HuH-7 (cell line): ENCODE measurements at places on chromosomes 5 and 9.

- no peak for DNase-seq
Measured at GRCh38 chr5:57445006-57445704, 37.5 kb downstream of the ACTBL2 start.

DNA sequence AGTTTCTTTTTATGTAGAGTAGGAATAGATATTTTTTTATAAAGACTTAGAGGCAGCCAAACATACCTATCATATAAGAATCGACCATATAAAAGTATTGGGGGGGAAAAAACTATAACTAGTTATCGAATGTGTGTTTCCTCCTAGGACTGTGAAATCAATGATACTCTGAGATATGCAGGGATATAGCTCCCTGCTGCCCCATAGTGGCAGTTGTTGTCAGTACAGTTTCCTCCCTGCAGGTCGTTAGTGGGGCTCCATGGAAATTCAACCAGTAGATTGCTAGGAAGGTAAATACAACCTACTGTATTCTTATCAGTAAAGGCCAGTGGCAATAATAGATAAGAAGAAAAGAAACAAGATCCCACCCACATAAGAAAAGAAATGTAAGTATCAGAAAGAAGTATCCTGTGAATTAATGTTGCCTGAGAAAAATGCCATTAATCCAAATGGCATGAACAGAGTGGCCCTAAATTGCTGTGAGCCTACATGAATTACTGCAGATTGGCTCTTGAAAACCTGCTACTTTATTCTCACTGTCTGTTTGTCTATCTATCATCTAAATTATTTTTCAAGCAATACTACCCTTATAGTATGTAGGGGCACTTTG, 136.9 kb upstream of the FBN2 start:
- peak; percentile 18 for DNase-seq

GRCh38 chr9:88270413-88270812, 117.8 kb upstream of the SPIN1 start:
- no peak for DNase-seq

- no peak for DNase-seq
Measured at GRCh38 chr5:44051591-44051990, 337.6 kb downstream of the FGF10 start.

DNA sequence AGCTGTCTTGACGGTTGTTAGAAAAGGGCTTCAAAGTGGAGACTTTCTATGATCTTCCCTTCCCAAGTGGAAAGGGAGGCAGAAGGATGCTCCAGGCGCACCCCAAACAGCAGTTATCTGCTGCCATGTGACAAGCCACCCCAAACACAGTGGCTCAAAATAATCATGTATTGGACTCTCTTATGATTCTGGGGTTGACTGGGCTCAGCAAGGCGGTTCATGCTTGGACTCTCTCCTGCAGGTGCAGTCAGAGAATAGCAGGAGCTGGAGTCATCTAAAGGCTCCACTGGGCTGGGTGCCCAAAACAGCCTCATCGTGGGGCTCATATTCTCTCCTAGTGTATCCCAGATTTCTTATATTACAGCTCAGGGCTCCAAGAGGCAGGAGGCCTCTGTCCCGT, 177.6 kb upstream of the IER5L start:
- DNase-seq: no peak

DNA sequence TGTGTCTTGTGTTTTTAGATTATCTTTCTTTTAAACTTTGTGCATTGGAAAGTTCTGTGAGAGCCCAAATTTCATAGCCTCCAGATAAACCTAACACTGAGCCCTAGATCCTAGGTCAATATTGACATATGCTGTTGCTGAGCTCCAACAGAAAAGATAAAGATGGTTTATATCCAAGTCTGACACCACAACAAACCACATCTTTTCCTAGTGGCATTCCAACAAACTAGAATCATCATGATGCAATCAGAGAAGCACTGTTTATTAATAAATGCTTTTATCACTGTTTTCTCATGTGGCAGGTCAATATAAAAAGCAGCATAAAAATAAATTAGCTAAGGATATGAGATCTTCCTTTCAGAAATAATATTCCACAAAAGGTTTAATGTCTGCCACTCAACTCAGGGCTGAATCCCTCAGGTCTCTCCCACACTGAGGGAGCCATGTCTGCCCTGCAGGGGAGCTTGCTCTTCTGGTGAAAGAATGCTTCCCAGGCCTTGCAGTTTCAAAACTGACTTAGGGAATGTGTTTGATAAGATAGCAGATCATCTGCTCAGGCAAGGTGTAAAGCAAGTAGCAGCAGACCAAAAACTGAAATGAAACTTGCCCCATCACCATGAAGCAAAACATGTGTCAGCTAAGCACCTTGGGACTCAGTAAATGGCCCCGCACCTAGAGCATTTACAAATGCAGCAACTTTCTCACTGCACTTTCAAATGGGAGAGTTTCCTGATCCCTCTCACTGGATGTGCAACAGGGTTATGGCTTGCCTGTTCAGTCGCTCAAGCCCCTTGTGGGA, 493.0 kb downstream of the AGTPBP1 start:
- DNase-seq: no peak
